ENCODE measurements at places on chromosomes 6 and 20. TPM values are rescaled to one million over a fixed set of nuclear protein-coding genes. Genes with fewer than 3 reads are reported as not detected.
A peak's percentile ranks its signal among the peaks of the same experiment; 100 is the strongest.

DNA sequence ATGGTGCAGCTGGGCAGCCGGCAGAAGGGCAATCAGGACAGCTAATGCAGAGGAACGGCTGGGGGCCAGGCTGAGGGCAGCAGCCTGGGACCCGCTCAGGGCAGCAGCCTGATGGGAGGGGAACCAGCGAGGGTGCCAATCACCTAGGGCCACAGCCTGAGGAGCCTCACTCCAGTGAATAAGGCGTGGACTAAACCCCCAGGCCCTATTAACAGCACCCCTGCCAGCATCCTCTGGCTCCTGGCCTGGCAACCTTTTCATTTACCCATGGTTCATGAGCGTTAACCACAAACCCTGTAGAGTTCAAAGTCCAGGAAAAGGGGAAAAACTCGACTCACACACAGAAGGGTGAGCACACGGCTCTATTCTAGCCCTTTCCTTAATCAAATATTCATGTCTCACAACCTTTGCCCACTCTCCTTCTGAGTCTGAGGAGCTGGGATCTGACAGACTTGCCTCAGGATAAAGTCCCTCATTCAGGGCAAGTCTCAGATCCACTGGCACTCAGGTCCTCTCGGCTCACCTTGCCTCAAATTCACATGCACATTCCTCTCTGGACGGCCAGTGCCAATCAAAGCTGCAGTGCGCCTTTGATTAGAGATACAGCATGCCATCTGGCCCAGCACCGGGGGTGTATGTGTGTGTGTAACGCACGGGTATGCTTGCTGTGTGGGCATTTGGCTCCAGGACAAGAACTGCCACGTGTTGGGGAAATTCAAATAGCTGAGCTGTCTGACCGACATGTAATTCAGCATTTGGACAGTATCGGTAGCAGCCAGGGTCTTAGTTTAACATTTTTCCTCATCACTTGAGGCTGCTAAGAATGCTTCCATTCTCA is 86.9 kb upstream of the TRAF3IP2 start:
- no peak for DNase-seq

GRCh38 chr6:2934057-2934456 is 30.9 kb upstream of the SERPINB9 start:
- DNase-seq = no peak

DNA sequence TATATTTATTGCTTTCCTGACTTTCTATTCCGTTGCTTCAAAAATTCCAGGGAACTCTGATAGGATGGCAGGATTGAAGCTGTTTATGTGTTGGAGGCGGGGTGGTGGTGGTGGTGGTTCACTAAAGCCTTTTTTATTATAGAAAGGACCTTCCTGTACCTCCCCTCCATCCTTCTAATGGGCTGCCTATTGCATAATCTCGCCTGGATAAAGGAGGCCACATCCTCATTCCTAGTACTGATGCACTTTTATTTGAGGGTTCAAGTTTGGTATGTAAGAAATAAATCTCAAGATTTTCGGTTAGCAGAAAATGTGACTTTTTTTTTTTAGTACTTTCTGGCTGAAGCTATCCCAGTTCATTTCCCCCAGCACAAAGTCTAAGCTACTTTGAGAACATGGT is 18.7 kb upstream of the CTAGE9 start:
- DNase-seq = no peak

DNA sequence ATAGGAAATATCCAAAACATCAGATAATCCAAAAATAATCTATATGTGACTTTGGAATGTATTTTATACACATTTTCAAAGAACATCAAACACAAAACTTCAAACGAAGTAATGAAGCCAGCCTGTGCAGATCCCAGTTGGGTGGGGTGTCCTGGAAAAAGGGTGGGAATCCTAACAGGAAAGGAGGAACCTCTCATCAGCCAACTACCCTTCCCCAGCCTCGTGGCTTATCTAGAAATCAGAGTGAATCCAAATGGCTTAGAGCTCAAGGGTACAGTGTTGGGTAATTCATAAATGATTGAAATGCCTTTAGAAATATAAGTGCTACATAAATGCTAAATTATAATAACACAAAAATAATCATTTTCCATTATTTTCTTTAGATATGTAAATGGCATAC is 115.1 kb upstream of the SOX4 start:
- DNase-seq = no peak

- DNase-seq = no peak
Measured at GRCh38 chr6:75246386-75246785, 2.8 kb upstream of the COX7A2 start.

GRCh38 chr20:62897666-62898065 is 28.6 kb downstream of the DIDO1 start:
- no peak for DNase-seq

GRCh38 chr6:40802481-40802880 is 215.3 kb upstream of the LRFN2 start:
- no peak for DNase-seq

DNA sequence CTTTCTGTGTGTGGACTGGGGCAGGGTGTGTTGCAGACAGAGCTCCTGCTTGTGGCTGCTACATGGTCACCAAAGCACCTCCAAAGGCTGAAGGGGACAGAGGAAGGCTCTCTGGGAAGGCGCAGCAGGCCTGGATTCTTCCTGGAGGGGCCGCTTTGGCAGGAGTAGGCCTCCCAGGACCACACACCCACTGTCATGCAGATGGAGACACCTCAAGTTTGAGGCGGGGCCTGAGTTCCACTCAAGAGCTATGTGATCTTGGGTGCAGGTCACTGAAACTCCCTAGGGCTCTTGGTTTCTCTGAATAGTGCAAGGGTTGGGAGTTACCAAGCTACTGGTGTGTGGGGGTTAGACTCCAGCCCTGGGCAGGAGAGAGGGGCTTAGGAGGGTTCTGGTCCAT is 27.9 kb downstream of the EFCAB8 start:
- DNase-seq = no peak

DNA sequence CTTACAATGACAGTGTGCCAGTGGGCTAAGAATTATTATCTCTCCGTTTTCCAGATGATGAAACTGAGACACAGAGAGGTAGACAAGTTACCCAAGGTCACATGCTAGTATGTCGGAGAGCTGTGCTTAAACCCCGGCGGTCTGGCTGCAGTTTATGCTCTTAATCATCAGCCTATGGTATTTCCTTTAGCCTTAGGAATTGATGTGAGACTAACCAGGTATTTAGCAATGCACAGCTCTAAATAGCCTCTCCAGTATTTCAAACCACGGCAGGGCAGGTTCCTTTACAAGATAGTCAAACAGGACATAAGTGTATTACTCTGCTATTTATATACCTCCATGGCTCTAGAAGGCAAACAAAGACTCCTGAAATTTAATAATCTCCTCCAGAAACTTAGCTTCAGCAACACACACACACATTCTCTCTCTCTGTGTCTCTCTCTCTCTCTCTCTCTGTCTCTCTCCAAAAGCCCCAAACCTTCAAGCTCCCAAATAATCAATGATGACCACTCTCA is 142.0 kb upstream of the ZNF217 start:
- DNase-seq = no peak

DNA sequence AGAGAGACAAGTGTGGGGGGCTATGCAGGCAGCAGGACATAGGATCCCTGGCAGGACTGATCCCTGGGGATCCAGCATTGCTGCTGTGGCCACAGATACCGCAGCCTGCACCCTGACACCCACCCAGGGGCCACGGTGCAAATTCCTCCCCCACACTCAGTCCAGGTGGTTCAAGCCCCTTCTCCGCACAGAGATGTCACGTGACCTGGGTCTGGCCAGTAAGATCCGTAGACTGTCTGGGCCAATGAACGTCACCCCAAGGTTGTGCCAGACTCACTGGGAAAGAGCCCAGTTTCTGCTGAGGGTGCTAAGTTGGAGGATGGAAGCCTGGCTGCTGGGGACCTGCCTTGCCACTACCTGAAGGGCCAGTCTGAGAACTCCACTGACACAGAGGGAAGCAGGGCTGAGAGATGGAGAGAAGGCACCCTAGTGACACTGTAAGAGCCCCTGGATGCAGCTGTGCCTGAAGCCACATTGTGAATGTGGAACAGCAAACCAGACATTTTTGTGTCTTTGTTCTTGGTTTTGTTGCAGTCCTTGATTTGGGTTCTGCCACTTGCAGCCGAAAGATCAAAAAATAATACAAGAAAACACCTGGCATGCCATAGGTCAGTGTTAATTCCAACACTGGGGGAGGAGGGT is 228.6 kb downstream of the PREX1 start:
- DNase-seq = no peak

DNA sequence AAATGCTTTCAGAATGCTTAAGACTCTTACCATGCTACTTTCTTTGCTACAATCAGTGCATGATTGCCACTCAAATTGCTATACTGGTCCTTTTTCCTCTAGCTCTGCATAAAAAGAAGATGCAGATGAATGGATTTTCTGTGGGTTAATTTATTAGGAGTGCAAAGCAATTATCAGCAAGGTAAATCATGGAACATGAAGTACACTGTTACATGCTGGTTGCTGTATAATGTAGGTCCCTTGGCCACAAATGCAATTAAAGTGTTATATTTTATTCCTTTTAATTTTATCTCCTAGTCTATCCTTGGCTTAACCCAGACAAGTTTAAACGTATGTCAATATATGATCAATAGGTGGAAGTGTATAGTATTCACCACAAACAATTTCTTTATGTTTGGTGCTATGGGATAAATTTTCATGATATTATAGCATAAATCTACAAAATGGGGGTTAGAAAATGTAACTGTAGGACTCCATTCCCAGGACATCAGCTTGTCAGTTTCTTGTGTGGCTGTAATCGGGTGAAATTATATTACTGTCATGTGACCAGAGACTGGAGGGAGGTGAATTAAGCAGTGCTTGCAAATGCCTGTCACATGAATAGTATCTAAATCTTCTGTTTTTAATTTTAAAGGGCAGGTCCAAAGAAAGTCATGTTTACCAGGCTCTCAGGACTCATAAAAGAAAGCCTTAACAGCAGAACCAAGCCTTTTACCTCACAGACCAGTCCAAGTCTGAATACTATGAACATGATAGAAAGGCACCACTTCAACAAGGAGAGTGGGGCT is 176.9 kb upstream of the ID4 start:
- DNase-seq = no peak

GRCh38 chr6:159043947-159044346 is 844 bp downstream of the TAGAP start:
- DNase-seq = no peak

GRCh38 chr6:27478141-27478705 is 5.3 kb upstream of the ZNF184 start:
- DNase-seq = peak; percentile 24

DNA sequence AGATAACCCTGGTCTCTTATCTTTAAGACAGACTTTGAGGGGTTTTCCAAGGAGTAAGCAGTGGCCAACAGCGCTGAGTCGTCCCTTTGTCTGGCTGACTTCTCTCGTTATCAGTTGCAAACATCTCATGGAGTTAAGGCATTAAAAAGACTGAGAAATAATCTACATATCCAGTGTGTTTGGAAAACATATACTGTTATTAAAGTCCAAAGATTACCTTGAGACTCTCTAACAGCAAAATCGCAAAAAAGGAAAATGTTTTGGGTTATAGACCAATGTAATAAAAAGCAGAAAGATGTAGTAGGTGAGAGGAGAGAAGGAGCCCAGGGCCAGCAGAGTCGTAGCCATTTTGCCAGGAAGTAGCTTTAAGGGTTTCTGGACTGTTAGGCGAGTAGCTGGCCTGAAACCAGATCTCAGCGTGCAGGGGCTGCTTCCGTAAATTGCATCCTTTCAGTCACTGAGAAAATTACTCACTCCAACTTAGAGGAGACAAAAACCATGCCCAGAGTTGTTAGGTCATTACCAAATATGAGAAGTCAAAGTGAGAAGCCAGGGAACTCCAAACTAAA is 24.6 kb downstream of the MYLK4 start:
- no peak for DNase-seq

The SLC52A3 gene
- polyA plus RNA-seq = 0.61 TPM

The BPI gene
- polyA plus RNA-seq = 0.52 TPM

The BPIFB4 gene
- 0.23 TPM for polyA plus RNA-seq

The EPPIN gene
- polyA plus RNA-seq = 0.12 TPM

The FAXC gene
- polyA plus RNA-seq = 0.96 TPM

The TFAP2C gene
- polyA plus RNA-seq = 0.31 TPM

The PPIL1 gene
- polyA plus RNA-seq = 28.8 TPM

The MAK gene
- 0.84 TPM for polyA plus RNA-seq

The NRN1 gene
- polyA plus RNA-seq = 24.7 TPM

The BANF2 gene
- polyA plus RNA-seq = not detected

The WFDC2 gene
- polyA plus RNA-seq = not detected

The SLC24A3 gene
- polyA plus RNA-seq = 28.9 TPM

The SLC2A10 gene
- 16.6 TPM for polyA plus RNA-seq

The ALDH8A1 gene
- 1.1 TPM for polyA plus RNA-seq

The CRISP3 gene
- polyA plus RNA-seq = 0.14 TPM
